ENCODE measurements at places on chromosomes 6 and 20.

DNA sequence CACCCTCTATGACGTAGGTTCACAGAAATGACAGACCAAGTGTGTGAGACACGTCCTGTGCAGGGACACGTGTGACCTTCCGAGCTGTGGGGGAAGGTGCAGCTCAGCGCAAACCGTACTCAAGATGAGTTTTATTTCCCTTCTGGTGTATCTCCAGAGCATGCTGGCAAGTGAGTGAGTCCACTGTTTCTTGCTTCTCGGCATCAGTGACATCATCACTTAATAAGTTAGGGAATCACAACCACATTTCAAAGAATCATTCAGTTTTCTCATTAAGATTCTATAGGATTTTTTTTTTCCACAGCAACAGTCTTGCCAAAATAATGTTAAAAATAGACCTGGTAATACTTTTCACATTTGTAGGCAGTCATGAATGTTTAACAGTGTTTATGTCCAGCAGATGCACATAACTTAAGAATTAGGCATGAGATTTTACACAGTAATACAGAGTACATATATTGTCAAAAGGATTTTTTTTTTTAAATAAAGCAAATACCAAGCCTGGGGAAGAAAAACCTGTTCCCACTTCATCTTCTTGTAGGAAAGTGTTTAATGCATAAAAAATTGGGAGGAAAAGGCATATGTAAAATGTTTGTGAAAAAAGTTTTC is 417.8 kb downstream of the CDC5L start:
- no peak for DNase-seq

DNA sequence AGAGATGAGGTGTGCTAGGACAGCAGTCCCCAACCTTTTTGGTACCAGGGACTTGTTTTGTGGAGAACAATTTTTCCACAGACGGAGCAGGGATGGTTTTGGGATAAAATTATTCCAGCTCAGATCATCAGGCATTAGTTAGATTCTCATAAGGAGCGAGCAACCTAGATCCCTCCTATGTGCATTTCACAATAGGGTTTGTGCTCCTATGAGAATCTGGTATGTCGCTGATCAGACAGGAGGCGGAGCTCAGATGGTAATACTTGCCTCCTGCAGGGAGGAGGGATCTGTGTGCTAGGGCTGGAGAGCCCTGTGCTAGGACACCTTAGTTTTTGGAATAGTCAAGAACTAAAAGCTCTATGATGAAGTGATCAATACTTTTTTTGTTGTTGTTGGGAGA is 2.5 kb downstream of the SMIM13 start:
- no peak for DNase-seq

- DNase-seq = no peak
Measured at GRCh38 chr6:147244832-147245231, 40.6 kb downstream of the STXBP5 start.

DNA sequence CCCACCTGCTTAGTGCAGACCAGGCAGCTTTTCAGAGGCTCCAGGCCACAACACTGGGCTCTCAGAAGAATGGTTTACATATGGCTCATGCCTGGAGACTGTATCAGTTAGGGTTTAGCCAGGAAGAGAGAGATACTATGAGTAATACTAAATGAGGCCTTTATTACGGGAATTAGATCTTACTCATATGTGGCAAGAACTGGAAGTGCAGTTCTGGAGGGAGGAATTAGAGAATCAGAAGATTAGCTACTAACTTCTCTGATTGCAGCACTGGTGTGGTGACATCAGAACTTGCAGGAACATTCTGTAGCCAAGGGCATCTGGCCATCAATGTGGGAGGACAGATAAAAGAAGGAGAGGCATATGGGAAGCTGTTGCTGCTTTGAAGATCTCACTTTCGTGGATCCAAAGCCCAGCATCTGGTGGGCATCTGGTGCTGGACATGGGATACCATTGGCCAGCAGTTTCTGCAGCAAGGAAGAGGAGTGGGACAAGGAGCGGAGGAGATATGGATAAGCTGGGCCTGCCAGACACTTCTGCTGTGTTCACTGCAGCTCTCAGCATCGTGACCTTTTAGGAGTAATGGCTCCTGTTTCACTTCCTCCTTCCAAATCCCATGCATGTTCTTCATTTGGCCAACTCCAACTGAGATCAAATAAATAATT is 248.5 kb downstream of the BTBD3 start:
- DNase-seq = no peak

DNA sequence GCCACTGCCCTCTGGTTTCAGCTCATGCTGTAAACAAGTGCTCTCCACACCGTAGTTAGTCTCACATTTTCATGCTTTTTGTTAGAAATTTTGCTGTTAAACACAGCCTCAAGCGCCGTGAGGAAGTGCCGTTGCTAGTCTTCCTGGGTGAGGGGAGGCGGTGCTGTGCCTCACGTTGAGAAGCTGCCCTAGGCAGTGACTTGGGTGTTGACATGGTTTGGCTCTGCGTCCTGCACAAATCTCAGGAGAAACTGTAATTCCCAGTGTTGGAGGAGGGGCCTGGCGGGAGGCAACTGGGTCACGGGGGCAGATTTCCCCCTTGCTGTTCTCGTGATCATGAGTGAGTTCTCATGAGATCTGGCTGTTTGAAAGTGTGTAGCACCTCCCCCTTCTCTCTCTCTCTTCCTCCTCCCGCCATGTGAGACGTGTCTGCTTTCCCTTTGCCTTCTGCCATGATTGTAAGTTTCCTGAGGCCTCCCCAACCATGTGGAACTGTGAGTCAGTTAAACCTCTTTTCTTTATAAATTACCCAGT is 95.8 kb downstream of the ERMARD start:
- DNase-seq = no peak

- no peak for DNase-seq
Measured at GRCh38 chr6:90468080-90468479, 118.8 kb downstream of the MAP3K7 start.

GRCh38 chr6:148709577-148709976 is 37.3 kb upstream of the UST start:
- DNase-seq = no peak

Data from activated T-helper 1 cell treated with anti-CD3 and anti-CD28 coated beads, Interleukin-2, amount 50 U/mL, for 16 hours (primary cell).